Right ventricle myocardium inferior (tissue), 1 donor: ENCODE measurements at places on chromosomes 4 and X. TPM values are rescaled to one million over a fixed set of nuclear protein-coding genes. Genes with fewer than 3 reads are reported as not detected.

DNA sequence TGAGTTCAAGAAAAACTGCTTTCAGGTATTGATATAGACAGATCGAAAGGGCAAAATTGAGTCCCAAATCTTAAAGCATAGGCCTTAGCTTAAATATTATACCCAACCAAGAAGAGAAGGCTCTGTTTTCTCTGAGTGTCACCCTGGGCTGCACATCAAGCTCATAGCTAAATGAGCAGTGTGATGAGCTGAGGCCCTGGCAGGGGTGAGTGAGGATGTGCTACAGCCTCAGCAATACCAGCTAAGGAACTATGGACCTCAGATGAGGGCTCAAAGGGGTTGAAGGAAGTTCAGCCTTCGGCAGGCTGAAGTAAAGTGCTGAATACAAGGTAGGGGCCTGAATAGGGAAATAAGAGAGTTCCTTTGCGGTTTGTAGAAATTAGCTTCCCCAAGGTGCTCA is 79.3 kb downstream of the FAM114A1 start:
- DNase-seq: no peak

DNA sequence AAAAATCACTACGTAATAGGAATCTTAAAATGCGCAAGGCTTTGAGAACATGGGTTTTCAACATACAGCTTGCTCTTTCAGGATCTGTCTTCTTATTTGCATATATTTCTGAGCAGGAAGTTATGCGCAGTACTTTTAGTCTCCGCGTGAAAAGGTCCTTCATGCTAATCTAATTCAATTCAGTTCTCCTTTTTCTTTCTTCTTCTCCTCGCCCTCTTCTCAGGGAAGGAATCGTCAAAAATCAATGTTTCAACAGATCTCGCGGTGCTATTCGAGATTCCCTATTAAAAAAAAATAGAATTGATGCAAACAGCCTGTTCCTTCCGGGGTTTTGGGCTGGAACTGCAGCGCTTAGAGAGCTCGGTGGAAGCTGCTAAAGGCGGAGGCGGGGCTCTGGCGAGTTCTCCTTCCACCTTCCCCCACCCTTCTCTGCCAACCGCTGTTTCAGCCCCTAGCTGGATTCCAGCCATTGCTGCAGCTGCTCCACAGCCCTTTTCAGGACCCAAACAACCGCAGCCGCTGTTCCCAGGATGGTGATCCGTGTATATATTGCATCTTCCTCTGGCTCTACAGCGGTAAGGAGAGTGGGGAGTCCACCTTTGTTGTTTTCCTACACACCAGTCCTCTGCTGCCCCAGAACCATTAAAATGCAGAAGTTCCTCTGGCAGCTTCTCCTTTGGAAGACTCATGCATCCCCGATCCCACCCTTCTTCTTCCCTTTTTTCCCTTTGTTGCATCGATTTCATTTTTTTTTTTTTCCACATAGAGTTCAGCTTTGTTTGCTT is at the start of the genes HMGN5 and SH3BGRL:
Gene HMGN5 (minus strand): TSS at position 243 of the 785 bp plus-strand sequence. CDS start 80,364 bp downstream, outside the sequence.
Gene SH3BGRL (plus strand): TSS at position 432 of the 785 bp plus-strand sequence. CDS start 99 bp downstream, at position 531.
- DNase-seq: peak; percentile 88

DNA sequence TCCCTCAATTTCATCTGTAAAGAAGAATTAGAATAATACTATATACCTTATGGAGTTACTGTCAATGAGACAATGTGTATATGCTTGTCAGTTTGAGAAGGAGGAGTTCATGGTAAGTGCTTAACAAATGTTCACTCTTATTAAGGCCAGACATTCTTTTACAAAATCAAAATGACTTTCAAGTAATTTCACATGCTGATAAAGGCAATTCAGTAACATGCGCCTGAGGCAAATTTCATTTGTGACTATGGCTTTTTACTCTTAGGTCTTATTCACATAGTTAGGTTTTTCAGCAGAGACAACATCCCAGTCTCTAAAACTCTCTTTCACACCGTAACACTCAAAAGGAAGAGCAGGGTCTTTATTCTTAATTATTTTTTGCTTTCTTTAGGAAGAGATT is 174.4 kb downstream of the CAMK2D start:
- DNase-seq: no peak

DNA sequence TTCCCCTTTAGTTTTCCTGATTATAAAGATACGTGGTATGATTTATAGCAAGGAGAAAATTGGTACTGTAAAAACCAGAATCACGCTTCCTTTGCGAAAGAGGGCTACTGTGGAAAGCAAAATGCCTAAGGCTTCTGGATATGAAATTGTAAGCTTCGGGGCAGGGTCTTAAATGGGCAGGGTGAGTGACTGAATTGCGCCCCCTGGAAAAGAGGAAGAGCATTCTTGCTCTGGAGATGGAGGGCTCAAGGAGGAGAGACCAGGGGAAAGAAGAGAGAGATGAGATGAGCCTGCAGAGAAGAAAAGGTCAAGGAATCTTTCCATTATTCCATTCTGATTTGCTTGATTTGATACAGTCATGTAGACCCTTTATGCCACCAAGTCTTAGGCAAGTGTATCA is 13.1 kb upstream of the ETNPPL start:
- no peak for DNase-seq

DNA sequence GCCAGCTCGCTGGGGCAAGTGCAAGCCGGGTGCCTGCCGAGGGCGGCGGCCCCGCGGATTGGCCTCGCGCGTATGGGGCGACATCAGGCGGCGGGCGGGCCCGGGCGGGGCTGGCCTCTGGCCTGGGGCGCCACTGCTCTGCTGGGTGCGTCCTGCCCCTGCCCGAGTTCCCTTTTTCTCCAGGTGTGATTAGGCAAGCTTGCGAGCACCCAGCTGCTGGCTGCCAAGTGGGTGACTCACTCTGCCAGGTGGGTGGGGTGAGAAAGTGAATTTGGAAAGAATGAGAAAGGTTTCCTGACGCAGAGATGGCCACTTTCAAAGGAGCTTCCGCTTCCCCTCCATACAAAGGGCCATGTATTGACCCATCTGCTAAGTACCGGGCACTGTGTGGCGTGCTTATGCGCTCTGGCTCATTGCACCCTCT is 32.5 kb downstream of the FGFBP1 start:
- DNase-seq: peak; percentile 76

GRCh38 chr4:65971686-65972085 is 301.4 kb upstream of the EPHA5 start:
- no peak for DNase-seq

ETDA gene
- not detected for total RNA-seq
